ENCODE measurements at places on chromosomes 5 and 9. TPM values are rescaled to one million over a fixed set of nuclear protein-coding genes. Genes with fewer than 3 reads are reported as not detected.

Gene ANKRD18A
- 0.09 TPM for total RNA-seq

DNA sequence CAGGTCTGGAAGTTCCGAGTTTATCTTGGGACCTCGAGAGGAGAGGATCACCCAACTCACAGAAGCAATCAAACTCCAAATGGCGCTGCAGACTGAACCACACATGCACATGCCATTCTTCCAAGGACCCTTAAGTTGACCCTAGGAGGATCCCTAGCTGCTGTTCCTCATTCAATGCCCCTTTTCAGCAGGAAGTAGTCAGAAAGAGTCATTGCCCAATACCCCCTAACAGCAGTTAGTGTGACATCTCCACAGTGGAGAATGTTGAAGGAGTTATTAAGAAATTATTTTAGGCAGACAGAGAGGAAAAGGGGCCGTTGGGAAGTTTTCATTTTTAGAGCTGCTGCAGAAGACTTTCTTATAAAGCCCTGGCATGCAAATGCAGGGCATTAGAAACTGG is 229.9 kb upstream of the DAB2 start:
- no peak for DNase-seq

Gene TICAM2
- total RNA-seq: 7.7 TPM

DNA sequence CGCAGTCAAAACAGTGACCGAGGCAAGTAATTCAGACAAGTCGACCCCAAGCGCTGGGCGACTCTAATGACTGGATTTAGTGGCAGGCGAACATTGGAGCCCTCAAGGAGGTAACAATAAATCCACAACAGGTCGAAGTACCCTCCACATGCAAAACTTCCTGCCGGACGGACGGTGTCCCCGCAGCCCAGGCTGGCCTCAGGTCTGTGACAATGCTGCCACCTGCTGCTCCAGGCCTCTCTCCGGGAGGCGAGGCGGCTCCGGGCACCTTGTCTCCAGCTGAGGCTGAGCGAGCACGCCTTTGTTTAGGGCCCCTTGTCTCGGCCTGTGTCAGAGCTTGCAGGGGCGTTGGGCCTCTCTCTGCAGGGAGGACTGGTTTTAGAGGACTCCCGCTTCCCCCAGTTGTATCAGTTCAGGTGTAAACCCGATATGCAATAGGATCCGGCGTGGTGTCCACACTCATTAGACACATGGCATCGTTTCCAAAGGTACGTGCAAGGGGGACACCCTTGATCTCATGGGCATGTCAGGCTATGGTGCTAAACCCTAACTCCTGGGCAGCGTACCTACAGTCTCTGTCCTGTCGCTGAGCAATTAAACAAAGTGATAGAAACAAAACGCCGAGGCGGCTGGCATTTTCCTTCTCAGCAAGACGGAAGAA is 628.0 kb upstream of the ADAMTS16 start:
- DNase-seq: no peak

Gene OR1Q1
- total RNA-seq: not detected

- no peak for DNase-seq
These were observed 34.8 kb upstream of the TMEM250 start for GRCh38 chr9:136153381-136154065.

DNA sequence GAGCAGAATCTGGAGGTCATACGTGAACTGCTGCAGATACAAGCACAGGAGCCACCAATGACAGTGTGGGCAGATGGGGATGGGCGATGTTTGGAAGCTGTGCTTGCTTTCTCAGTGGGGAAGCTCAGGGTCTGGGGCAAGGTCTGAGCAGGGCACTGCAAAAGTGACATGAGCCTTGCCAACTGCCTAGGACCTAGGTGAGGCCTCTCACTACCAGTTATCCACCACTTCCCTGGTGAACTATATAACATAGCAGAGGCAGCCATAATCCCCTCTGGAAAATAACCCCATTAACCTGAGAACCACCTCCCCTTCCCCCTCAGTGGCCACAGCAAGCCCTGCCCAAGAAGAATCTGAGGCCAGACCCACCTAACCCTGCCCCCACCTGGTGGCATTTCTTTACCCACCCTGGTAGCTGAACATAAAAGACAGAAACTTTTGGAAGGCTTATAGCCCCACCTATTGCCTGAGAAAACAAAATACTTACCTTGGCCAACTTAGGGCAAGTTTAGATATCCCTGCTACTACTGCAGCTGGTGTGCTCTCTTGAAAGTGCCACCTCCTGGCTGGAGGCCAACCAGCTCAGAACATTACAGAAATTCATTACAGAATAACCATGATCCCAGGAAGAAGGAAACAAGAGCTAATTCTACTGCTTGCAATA is 18.8 kb upstream of the SPEF2 start:
- no peak for DNase-seq

Gene NOXA1
- total RNA-seq: 2.0 TPM

DNA sequence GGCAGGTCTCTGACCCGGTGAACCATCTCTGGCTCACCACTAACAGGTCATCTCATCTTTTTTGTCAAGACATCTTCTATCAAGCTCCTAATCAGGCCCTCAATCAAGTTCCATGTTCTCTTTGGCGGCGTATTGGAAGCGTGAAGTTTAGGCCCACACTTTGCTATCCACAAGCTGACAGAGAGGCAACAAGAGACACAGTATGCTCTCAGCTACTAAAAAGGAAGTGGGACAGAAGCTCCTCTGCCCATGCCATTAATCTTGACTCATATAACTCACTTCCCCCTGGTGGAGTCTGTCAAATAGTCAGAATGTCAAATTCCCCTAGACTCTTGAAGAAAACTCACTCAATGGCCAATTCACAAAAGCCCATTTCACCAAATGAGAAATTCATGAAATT is 77.6 kb upstream of the TMC1 start:
- no peak for DNase-seq

DNA sequence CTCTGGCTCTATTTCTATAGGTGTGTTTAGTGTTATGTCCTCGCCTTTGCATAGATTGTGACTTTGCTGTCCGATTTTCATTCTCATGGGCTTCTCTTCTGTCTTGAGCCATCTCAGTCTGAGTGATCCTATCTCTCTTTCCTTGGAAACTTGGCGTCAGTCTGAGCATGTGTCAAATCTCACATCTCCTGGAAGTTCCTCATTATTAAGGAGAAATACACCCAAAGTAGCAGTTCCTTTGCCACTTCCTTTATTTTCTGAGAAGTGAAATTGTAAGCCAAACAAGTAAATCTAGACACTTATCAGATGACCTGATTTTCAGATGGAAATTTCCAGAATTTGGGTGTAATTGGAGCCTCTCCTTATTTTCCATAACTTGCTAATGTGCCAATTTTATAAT is 126.9 kb upstream of the ANKH start:
- no peak for DNase-seq

DNA sequence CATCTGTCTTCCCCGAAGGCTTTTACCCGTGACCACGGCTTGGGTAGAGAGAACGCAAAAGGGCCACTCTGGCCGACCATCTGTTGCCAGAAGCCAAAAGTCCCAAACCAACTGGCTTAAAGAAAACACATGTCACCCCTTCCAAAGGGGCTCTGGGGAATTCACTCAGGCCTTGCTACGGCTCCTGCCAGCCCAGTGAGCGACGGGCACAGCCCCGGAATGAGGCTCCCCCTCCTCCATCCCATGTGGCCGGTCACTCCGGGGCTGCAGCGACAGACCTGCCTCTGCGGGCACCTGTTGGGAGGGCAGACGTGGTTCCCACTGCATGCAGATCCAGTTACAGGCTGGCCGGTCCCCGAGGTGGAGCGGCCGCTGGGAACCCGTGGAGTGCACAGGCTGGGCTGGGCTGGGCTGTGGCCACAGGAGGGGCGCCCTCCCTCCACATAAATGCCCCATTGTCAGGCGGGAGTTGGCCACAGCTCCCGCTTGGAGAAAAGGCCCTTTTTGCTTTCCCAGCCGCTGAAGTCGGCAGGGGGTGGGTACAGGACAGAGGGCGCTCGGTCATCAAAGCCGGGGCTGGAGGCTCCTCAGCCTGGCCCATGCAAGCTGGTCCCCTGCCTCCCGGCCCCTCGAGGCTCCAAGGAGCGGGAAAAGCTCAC is 19.9 kb downstream of the NOTCH1 start:
- no peak for DNase-seq

Gene ARL14EPL
- total RNA-seq: not detected

Gene ECM2
- total RNA-seq: 27.6 TPM

DNA sequence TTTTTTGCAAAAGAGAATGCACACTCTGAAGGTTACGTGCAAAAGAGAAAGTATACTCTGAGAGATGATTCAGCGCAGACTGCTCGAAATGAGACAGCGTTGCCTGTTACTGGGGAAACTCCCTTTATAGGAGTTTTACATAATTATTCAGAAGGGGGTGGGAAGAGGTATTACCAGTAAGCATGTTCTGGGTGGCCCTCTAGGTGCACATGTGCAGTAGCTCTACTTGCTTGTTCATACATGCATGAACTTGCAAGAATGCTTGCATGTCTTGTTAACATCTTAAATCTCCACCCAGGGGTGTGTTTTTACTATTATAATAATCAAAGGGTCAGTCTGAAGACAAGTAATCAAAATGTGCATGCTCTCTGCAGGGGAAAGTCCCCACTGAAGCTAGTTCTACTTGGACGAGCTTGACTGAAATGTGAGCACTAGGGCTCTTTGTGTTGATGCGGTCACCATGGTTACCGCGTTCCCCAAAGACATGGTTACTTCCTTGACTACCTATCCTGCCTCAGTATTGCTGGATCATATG is 75.5 kb downstream of the SGCD start:
- no peak for DNase-seq

Gene IL31RA
- not detected for total RNA-seq

DNA sequence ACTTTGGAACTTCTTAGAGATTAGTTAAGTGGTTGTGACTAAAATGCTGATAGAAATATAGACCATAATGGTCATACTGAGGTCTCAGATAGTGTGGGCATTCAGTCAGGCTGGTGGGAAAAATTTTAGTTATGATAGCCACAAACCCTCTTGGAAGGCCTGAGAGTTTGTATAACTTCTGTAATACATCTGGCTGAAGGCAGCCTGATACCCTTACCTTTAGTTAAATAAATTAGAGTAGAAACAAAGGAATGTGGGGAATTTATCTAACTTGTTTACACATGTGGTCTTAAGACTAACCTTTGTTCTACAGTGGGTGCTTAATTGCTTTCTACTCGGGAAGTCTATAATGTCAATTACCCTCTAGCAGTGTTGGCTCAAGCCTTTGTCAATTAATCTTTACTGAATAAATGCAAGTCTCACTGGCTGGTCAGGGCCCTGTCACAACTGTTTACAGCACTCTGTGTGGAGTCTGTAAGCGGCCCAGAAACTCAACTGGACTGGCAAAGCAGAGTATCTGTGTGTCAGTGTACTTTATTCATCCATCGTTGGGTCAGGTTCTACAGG is 184.0 kb downstream of the FBXO4 start:
- DNase-seq: no peak

DNA sequence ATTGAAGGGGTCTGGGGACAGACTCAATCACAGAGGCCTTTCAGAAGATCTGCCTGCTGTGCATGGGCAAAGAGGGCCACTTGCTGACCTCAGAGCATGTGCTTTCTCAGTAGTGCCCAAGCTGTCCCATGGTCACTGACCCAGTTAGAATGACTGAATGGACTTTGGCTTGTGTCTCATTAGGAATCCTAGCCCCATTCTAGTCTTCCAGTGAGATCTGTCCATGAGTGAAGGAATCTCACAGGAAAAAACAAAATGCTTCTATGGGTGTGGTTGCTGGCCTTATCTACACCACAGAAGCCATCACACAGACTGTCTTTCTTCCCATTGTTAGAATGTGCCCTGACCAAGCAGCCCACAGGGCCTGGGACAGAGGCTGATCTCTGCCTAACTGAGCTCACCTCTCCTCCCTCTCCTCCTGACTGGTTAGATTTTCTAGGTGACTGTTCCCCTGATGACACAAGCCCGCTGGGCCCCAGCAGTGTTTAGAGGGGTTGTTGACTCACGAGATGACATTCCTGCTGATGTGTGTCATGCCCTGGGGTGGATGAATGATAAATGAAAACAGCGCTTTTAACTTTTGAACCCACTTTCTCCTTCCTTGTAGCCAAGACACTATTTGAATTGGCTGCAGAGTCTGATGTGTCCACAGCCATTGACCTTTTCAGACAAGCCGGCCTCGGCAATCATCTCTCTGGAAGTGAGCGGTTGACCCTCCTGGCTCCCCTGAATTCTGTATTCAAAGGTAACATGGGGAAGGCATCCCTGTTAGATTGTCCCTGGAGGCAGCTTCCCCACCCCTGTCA is 24.8 kb downstream of the TGFBI start:
- no peak for DNase-seq

Gene CAMK2A
- total RNA-seq: 0.29 TPM

GRCh38 chr5:127931396-127931795 is 152.2 kb upstream of the SLC12A2 start:
- DNase-seq: no peak

Gene LRRC14B
- not detected for total RNA-seq

DNA sequence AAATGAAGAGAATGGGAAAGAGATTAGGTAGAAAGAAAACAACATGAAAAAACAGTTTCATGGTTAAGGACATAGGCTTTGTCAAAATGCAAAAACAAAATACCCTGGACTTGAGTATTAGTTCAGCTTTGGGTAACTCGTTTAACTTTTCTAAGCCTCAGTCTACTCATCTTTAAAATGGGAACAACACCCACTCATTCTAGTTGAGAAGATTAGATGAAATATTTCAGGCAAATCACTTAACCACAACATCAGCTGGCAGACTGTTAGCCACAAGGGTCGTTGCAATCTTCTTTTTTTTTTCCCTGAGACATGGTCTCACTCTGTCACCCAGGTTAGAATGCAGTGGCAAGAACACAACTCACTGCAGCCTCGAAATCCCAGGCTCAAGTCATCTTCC is 185.6 kb downstream of the DCP2 start:
- DNase-seq: no peak

DNA sequence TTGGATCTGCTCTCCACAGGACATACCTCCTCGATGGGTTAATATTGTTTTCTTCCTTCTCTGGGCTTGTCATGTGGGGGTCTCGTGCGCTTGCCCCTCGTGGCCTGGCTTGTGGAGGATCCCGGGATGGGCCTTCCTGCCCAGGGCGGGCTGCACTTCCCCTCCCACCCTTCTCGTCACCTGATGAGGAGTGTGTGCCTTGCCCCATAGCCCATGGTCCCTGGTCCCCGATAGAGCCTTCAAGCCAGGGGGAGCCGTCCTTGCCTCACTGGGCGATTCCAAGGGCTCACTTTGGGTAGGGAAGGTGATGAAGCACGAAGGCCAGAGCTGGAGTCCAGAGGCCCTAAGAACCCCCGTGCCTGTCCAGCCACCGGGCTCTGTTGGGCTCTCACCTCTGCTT is 28.7 kb downstream of the DYNC2I2 start:
- peak; percentile 62 for DNase-seq

GRCh38 chr9:99748676-99749075 is 73.0 kb upstream of the NR4A3 start:
- no peak for DNase-seq

Measured in posterior vena cava (tissue), 2 donors.